ENCODE measurements at places on chromosomes 7 and 10. TPM values are rescaled to one million over a fixed set of nuclear protein-coding genes. Genes with fewer than 3 reads are reported as not detected.

DNA sequence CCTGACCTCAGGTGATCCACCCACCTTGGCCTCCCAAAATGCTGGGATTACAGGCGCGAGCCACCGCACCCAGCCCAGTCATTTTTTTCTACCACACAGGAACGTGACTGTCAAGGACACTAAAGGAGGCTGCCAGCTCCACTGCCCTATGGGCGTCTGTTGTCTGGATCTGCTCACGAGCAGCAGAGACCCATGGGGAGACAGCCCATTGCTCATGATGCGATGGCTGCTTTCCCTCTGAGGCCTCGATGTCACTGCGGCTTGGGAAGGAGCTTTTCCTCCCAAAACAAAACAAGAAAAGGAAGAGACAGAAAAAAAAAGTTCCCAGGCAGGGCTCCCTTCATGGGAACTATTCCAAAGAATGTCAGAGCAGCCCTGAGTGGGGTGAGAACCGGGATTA lies 70.5 kb downstream of the DENND2A start:
- DNase-seq, result no peak

ASB10 gene
- total RNA-seq, result not detected

TAS2R5 gene
- 1.4 TPM for total RNA-seq

SP4 gene
- 17.0 TPM for total RNA-seq

CALML5 gene
- total RNA-seq, result not detected

PTPRN2 gene
- total RNA-seq, result 2.5 TPM

CEP55 gene
- 2.7 TPM for total RNA-seq

HDAC9 gene
- 40.6 TPM for total RNA-seq

PARP12 gene
- total RNA-seq, result 14.0 TPM

All from fibroblast of the aortic adventitia (primary cell).